ENCODE measurements at places on chromosomes 3 and 15. TPM values are rescaled to one million over a fixed set of nuclear protein-coding genes. Genes with fewer than 3 reads are reported as not detected.

SLC28A2 gene
- total RNA-seq, result not detected

CSPG4 gene
- 133 TPM for total RNA-seq

LRRC49 gene
- 10.4 TPM for total RNA-seq

SPINT1 gene
- 1.0 TPM for total RNA-seq

CCR9 gene
- not detected for total RNA-seq

FBLN2 gene
- total RNA-seq, result 130 TPM

FANCD2OS gene
- total RNA-seq, result not detected

CLEC3B gene
- total RNA-seq, result 47.1 TPM

SLC2A2 gene
- total RNA-seq, result not detected

FNDC3B gene
- total RNA-seq, result 59.8 TPM

CELF6 gene
- total RNA-seq, result 4.6 TPM

TEX55 gene
- total RNA-seq, result not detected

TNFAIP8L3 gene
- 13.4 TPM for total RNA-seq

CHRD gene
- total RNA-seq, result 17.6 TPM

MRPS25 gene
- total RNA-seq, result 32.3 TPM

PROS1 gene
- 37.8 TPM for total RNA-seq

PRR20G gene
- total RNA-seq, result not detected

CORO2B gene
- total RNA-seq, result 5.8 TPM

KCNMB3 gene
- 2.5 TPM for total RNA-seq

TMCO5A gene
- total RNA-seq, result not detected

STARD9 gene
- total RNA-seq, result 21.1 TPM

MRPL3 gene
- total RNA-seq, result 73.4 TPM

CFAP100 gene
- not detected for total RNA-seq

KLHL40 gene
- not detected for total RNA-seq

LRIG1 gene
- 136 TPM for total RNA-seq

B4GALT4 gene
- 13.3 TPM for total RNA-seq

SCN11A gene
- total RNA-seq, result 0.99 TPM

PRR23A gene
- not detected for total RNA-seq

SI gene
- total RNA-seq, result not detected

HACD3 gene
- 29.6 TPM for total RNA-seq

Data from esophagus muscularis mucosa (tissue), 4 donors.